SK-N-SH (cell line): ENCODE measurements at places on chromosomes 3 and 15.

DNA sequence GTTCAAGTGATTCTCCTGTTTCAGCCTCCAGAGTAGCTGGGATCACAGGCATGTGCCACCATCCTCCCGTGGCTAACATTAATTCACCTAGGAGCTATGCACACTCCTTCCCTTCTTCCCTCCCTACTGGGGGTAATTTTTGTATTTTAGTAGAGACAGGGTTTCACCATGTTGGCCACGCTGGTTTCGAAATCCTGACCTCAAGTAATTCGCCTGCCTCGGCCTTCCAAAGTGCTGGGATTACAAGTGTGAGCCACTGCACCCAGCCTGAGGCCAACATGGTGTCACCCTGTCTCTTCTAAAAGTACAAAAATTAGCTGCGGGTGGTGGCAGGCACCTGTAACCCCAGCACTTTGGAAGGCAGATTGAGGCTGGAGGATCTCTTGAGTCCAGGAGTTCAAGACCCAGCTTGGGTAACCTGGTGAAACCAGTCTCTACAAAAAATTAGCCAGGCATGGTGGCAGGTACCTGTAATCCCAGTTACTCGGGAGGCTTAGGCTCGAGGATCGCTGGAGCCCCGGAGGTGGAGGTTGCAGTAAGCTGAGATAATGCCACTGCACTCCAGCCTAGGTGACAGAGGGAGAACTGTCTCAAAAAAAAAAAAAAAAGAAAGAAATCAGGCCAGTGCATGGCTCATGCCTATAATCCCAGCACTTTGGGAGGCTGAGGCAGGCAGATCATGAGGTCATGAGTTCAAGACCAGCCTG lies 6.1 kb downstream of the RNU5B-1 start:
- DNase-seq = no peak
- no peaks in the 10 kb centered on the region for H3K36me3 ChIP-seq
- H3K4me1 ChIP-seq = no peaks in the 10 kb centered on the region

GRCh38 chr3:173000553-173000952 lies 140.5 kb downstream of the SPATA16 start:
- no peaks in the 10 kb centered on the region for H3K36me3 ChIP-seq
- no peak overlapping the region for H3K4me3 ChIP-seq
- no peaks in the 10 kb centered on the region; the same call in 1 of the 2 replicates for H3K4me1 ChIP-seq
- no peak for DNase-seq
- no peak overlapping the region for H3K27ac ChIP-seq

- no peak for DNase-seq
- H3K4me1 ChIP-seq = no peaks in the 10 kb centered on the region
- no peak overlapping the region for H3K27ac ChIP-seq
- H3K4me3 ChIP-seq = no peak overlapping the region
- H3K27me3 ChIP-seq = no peaks in the 10 kb centered on the region
Measured at GRCh38 chr3:106013971-106014370, 145.2 kb upstream of the CBLB start.

DNA sequence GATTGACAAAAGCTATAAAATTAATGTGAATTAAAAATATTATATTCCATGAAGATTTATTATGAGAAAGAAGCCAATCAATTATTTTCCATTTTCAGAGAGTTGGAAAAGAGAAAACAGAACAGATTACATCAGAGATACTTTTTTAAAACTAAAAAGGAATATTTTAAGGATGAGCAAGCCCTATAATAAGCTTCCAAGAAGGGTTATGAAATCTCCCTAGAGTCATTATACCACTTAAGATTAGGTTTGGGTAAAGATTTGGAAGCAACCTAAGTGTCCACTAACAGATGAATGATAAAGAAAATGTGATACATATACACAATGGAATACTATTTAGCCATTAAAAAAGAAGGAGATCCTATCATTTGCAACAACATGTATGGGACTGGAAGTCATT lies 51.6 kb upstream of the FSIP1 start:
- no peaks in the 10 kb centered on the region for H3K27me3 ChIP-seq
- no peak for DNase-seq
- H3K36me3 ChIP-seq = peaks cover 3% of the 10 kb centered on the region

DNA sequence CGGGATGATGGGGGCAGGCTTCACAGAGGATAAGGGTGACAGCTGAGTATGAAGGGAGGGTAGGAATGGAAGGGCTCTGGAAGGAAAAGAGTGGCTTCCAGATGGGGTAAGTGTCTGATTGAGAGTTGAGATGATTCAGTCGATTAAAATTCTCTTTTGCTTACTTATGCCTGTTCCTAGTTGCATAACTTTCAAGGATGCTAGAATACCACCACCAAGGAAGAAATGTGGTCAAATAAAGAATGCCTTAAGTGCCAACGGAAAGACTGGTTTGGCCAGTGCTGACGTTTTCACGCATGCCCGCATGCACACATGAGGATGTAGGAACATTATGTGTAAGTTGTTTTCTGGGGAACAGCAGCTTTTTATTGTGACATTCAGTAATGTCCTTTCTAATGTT lies 263.4 kb upstream of the WNT5A start:
- H3K27ac ChIP-seq = no peak overlapping the region
- DNase-seq = no peak
- no peaks in the 10 kb centered on the region for H3K36me3 ChIP-seq

DNA sequence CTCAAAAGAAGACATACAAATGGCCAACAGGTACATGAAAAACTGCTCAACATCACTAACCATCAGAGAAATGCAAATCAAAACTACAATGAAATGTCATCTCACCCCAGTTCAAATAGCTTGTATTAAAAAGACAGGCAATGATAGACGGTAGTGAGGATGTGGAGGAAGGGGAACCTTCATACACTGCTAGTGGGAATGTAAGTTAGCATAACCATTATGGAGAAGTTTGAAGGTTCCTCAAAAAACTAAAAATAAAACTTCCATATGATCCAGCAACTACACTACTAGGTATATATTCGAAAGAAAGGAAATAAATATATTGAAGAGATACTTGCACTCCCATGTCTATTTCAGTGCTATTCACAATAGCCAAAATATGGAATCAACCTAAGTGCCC lies 62.8 kb upstream of the PPARG start:
- no peaks in the 10 kb centered on the region for H3K4me1 ChIP-seq
- no peak overlapping the region for H3K27ac ChIP-seq
- H3K36me3 ChIP-seq = no peaks in the 10 kb centered on the region
- DNase-seq = no peak
- H3K4me3 ChIP-seq = no peak overlapping the region

GRCh38 chr3:72488738-72489035 lies 359.6 kb downstream of the SHQ1 start:
- H3K27me3 ChIP-seq = no peaks in the 10 kb centered on the region
- DNase-seq = no peak
- H3K4me1 ChIP-seq = no peaks in the 10 kb centered on the region
- no peak overlapping the region for H3K27ac ChIP-seq

DNA sequence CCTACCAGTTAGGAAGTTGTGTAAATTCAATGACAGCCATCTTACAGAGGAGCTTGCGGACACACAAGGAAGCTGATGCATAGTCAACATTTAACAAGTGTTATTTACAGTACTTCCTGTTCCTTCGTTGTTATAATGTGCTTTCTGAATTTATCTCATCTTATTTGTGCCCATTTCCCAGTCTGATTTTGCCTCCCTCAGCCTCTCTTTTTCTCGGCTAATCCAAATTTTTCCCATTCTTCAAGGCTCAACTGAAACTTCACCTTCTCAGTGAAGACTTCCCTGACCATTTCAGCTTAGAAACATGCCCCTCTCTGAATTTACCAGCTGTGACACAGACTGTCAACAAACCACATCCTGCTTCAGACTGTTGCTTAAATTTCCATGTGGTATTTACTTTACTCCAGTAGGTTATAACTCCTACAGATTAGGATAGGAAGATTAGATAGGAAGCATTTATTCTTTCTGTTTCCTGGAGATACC lies 55.7 kb upstream of the CP start:
- H3K4me3 ChIP-seq = no peak overlapping the region
- no peaks in the 10 kb centered on the region for H3K27me3 ChIP-seq
- no peaks in the 10 kb centered on the region for H3K4me1 ChIP-seq
- H3K27ac ChIP-seq = no peak overlapping the region

- H3K4me1 ChIP-seq = no peaks in the 10 kb centered on the region; the same call in 1 of the 2 replicates
- H3K27ac ChIP-seq = no peak overlapping the region
- H3K4me3 ChIP-seq = no peak overlapping the region
- no peak for DNase-seq
- H3K36me3 ChIP-seq = no peaks in the 10 kb centered on the region
Measured at GRCh38 chr3:140093742-140094141, 158.8 kb downstream of the CLSTN2 start.

- no peak overlapping the region for H3K4me3 ChIP-seq
- H3K36me3 ChIP-seq = no peaks in the 10 kb centered on the region
- no peaks in the 10 kb centered on the region for H3K27me3 ChIP-seq
- H3K4me1 ChIP-seq = no peaks in the 10 kb centered on the region
- no peak overlapping the region for H3K27ac ChIP-seq
Measured at GRCh38 chr15:100863075-100863795, 16.4 kb upstream of the ALDH1A3 start.

- H3K27me3 ChIP-seq = no peaks in the 10 kb centered on the region
- H3K4me3 ChIP-seq = no peak overlapping the region
- DNase-seq = no peak
- H3K27ac ChIP-seq = no peak overlapping the region
- H3K4me1 ChIP-seq = peaks cover 44% of the 10 kb centered on the region; the same call in 1 of the 2 replicates
Measured at GRCh38 chr3:30625541-30626438, 19.4 kb downstream of the TGFBR2 start.

GRCh38 chr15:86849558-86850285 lies 770.1 kb downstream of the AGBL1 start:
- H3K4me3 ChIP-seq = no peak overlapping the region
- H3K27me3 ChIP-seq = no peaks in the 10 kb centered on the region
- no peaks in the 10 kb centered on the region for H3K36me3 ChIP-seq
- no peak overlapping the region for H3K27ac ChIP-seq

- DNase-seq = no peak
- no peak overlapping the region for H3K27ac ChIP-seq
- no peak overlapping the region for H3K4me3 ChIP-seq
- H3K4me1 ChIP-seq = no peaks in the 10 kb centered on the region
Measured at GRCh38 chr3:110180733-110181132, 843.4 kb upstream of the DPPA4 start.

GRCh38 chr3:61425356-61425755 lies 136.0 kb upstream of the PTPRG start:
- no peaks in the 10 kb centered on the region for H3K36me3 ChIP-seq
- no peaks in the 10 kb centered on the region for H3K4me1 ChIP-seq
- no peak overlapping the region for H3K27ac ChIP-seq
- DNase-seq = no peak
- no peak overlapping the region for H3K4me3 ChIP-seq
- no peaks in the 10 kb centered on the region for H3K27me3 ChIP-seq

- H3K27me3 ChIP-seq = no peaks in the 10 kb centered on the region
- DNase-seq = no peak
- no peaks in the 10 kb centered on the region for H3K36me3 ChIP-seq
- H3K4me3 ChIP-seq = no peak overlapping the region
- H3K27ac ChIP-seq = no peak overlapping the region
- no peaks in the 10 kb centered on the region for H3K4me1 ChIP-seq
Measured at GRCh38 chr15:39211108-39211979, 369.5 kb upstream of the THBS1 start.

DNA sequence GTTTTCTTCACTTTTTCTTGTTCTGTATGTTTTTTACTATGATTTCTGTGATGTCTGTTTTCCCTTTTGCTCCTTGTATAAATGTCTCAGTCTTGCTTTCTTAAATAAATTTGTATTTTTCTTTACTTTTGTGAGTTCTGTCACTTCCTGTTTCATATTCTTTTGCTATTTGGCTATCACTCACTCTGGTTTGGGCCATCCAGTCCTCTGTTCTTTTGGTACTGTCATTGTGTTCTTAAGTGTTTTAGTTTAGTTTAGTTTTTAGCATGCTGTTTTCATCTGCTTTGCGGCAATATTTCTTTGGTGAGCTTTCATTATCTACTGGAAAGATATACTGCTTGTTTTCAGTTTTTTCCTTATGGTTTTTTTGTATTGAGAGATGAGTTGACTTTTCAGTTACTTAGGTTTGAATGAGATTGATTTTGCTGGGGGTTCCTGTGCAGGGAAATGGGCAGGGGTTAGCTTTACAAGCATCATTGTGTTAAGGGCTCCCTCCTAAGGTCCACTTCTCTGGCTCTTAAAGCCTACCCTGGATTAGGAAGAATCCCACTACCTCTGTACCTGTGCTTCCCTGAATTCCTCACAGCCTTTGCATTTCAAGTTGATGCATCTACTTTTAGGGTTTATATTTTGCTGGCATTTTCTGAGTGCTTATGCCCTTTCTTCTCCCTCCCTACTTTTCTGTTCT lies 35.1 kb downstream of the PDCD6IP start:
- no peak for DNase-seq
- no peaks in the 10 kb centered on the region for H3K4me1 ChIP-seq
- peaks cover 79% of the 10 kb centered on the region for H3K36me3 ChIP-seq
- no peak overlapping the region for H3K4me3 ChIP-seq
- H3K27me3 ChIP-seq = no peaks in the 10 kb centered on the region
- no peak overlapping the region for H3K27ac ChIP-seq

DNA sequence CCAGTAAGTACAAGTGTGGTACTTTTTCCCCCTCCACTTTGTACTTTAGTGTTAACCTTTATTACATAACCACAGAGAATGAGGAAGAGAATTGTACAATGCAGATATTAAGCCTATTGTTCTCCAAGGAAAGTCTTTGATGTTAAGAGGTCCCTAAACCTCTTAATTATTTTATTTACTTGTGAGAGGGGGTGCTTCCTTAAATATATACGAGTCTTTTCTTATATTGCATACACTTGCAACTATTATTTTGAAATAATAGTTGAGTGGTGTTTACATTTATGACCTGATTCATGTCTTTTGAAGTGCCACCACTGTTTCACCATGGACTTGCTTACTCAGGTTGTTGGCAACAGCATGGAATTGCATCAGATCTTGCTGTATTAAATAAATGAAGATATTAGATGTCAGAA lies 10.1 kb downstream of the USP3 start:
- H3K4me3 ChIP-seq = no peak overlapping the region
- H3K27me3 ChIP-seq = no peaks in the 10 kb centered on the region
- H3K36me3 ChIP-seq = no peaks in the 10 kb centered on the region
- no peak overlapping the region for H3K27ac ChIP-seq
- no peak for DNase-seq

DNA sequence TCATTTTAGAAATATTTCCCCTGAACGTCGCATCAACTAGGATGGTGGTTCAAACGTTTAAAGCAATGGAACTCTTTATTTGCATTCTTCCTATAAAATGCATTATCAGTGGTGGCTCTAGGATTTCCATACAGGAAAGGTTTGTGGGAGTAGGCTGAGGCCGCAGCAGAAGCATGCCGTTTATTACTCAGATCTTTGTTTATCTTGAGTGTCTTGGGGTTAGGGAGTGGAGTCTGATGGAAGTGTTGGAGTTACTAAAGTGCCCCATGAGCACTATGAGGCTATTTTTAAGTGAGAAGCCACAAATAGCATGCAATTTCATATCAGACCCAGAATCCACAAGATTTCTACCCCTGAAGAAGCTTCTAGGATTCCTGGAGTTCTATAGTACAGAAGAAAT lies 26.2 kb downstream of the ATOSA start:
- H3K36me3 ChIP-seq = no peaks in the 10 kb centered on the region
- H3K4me3 ChIP-seq = no peak overlapping the region
- no peaks in the 10 kb centered on the region for H3K27me3 ChIP-seq
- DNase-seq = no peak

DNA sequence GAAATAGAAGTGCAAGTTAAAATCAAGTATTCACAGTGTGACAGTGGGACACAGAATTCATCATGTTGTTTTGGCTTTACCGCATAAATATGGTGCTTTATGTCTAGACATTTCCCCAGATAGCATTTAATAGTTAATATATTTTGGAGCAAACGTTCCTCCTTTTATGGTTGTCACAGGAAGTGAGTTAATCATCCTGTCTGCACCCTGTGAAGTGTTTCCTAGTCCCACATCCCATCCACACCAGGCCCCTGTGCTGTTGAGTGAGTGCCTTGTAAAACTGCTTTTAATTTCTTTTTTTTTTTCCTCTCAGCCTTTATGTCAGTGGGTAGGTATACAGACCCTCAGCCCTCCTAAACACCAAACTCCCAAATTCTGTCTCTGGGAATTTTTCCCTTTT lies 393.7 kb downstream of the FEZF2 start:
- no peaks in the 10 kb centered on the region for H3K36me3 ChIP-seq
- H3K27me3 ChIP-seq = no peaks in the 10 kb centered on the region
- no peak for DNase-seq
